ENCODE measurements at places on chromosomes 12 and 14.

DNA sequence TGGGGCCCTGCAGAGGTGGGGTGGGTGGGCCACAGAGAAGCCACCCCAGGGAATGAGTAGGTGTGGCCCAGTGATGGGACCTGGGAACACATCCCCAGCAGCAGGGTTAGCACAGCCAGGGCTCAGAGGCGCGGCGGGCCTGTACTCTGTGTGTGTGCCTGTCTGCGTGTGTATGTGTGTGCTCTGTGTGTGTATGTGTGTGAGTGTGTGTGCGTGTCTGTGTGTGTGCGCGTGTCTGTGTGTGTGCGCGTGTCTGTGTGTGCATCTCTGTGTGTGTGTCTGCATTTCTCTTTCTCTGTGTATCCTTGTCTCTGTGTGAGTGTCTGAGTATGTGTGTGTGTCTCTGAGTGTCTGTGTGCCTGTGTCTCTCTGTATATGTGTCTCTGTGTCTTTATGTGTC lies 26.1 kb downstream of the KIF26A start:
- DNase-seq, result no peak

- no peak for DNase-seq
These were observed 4.6 kb downstream of the SALL2 start for GRCh38 chr14:21521501-21521900.

- no peak for DNase-seq
These were observed 14.2 kb upstream of the RASSF3 start for GRCh38 chr12:64595863-64596793.

GRCh38 chr14:34111505-34111904 lies 160.6 kb upstream of the EGLN3 start:
- DNase-seq, result no peak

- DNase-seq, result no peak
These were observed 29.1 kb upstream of the SLC38A2 start for GRCh38 chr12:46401662-46402061.

DNA sequence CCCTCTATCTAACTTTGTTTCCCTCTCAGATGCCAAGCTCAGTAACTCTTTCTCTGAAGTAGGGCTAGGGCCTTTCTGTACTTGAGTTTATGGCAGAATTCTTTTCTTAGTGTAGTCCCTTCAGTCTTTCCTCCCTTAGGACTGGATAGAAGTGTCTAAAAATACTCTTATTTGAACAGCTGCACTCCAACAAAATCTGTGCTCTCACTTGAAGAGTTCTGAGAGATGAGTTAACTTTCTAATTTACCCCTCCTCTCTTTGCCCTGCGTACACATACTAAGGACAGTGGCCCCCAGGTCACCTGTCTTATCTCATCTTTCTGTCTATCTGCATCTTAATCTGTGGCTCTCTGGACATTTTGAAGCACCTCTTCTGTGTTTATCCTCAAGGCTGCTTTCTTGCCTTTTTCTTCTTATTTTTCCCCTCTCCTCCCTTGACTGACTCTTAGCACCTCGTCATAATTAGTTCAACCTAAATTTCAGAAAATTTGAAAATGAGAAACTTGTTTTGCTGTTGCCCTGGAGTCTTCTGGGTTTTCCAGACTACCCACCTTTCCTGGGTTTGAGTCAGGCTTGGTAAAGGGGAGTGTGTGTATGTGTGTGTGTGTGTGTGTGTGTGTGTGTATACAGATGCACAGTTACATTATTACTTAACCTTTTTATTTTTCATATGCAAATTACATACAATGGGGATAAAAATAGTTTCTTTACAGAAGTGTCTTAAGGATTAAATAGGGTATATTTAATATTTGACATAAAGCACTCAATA lies 23.9 kb downstream of the NCKAP1L start:
- no peak for DNase-seq

GRCh38 chr12:42483521-42483790 lies 106.1 kb downstream of the PRICKLE1 start:
- DNase-seq, result no peak

GRCh38 chr14:68216957-68217356 lies 397.4 kb downstream of the RAD51B start:
- no peak for DNase-seq

- no peak for DNase-seq
These were observed 178.0 kb downstream of the GRIP1 start for GRCh38 chr12:66500841-66501240.

GRCh38 chr14:67050896-67051295 lies 138.3 kb upstream of the GARIN2 start:
- no peak for DNase-seq

DNA sequence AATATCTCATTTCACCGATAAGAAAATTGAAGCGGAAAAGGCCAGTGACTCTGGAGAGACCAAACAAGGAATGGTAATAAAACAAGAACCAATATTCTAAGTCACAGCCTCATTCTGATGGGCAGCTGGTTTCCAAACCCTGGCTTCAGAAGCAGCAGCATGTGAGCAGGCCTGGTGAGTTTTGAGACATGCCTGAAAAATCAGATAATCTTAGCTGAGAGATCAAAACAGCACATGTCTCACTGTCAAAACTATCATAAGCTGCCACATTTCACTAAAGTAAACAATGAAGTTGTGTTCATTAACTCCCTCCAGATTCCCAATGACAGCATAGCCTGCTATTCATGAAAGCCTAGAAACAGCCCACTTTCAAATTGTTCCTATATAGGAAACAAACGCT lies 36.5 kb downstream of the CIT start:
- DNase-seq, result no peak

DNA sequence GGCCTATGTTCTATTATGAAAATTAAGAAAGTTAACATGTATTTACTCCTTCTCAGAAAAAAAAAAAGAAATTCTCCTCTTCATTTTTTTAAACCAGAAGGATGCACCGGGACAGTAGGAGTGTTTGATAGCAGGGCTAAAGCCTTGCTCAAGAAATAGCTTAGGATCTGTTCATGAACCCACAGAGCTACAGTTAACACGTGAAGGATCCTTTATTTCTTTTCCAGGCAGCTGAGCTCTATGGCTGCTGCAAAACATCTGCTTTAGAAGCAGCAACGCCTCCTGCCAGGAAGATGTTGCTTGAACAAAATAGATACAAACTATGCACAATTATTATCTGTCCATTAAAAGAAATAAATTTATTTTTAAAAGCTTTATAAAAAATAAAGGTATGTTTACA lies 254.8 kb downstream of the PRKD1 start:
- DNase-seq, result no peak

DNA sequence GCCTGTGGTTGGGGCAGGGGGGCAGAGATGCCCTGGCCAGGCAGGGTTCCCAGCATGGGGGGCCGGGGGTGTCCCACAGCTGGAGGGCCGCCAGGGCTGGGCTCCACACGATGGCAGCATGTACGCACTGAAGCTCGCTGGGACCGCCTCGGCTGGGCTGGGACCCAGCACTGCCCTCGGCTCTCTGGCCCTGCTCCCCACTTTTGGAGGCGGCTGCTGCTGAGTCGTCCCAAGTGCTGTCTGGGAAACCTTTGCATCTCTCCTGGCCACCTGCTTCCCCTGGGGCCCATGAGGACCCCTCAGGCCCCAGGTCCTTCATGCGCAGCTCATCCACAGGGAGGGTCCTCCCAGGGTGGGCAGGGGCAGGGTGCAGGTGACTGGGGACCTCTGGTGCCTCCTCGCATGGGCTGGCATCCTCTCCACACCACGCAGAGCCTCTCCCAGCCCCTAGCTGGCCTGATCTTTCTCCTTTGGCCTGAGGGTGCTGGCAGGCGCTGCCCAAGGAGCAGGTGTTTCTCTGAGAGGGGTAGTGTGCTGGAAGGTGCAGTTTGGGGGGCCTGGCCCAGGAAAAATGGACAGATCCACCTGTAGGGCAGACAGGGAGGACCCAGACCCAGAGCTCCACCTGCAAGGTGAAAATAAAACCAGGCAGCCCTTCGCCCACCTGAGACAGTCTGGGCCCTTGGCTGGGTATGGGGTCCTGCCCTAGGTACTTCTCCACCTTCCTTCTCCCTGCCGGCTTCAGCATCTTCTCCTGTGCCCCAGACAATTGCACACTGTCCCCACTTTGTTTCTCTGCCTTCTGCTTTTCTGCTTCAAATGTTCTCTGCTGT lies 46.9 kb downstream of the DLK1 start:
- no peak for DNase-seq

- no peak for DNase-seq
These were observed 134.6 kb downstream of the CACNA1C start for GRCh38 chr12:2187195-2187945.

DNA sequence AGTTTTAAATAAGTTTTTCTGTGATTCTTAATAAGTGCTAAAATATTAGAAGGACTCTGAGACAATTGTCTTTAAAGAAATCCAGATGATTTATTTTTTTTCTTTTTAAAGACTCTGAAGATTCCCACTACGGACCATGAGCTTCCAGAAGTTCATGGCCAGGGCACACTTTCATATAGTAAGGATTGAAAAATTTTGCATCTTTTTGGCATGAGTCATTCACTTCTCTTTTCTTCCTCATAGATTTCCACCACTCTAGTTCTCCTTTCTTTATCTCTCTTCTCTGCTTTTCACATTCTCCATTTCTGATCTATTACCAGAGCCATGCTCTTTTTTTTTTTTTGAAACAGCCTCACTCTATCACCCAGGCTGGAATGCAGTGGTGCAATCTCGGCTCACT lies 385.8 kb downstream of the FLRT2 start:
- DNase-seq, result no peak

DNA sequence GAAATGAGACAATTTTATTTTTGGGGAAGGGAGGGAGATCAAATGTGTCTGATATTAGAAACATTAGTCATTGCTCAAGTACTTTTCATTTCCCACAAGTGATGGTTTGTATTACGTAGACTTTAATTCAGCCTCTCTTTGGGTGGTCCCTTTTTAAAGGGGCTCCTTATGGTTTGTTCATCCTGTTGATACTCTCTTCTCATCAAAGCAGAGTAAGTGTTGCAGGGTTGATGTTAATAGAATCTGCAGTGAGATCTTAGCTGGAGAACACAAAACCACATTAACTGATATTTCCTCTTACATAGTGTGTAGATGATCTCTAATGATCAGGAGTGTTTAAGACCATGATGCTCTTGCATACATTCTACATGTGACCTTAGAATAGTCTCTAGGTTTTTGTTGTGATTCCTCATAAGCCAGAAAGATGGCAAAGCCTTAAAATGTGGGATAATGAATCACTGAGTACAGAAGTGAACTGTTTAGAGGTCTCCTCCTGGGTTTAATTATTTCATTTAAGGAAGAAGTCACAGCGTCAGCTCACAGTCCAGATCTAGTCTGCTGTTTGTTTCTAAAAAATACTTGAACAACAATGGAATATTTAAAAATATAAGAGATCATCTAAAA lies 87.4 kb upstream of the PTPRR start:
- DNase-seq, result no peak

DNA sequence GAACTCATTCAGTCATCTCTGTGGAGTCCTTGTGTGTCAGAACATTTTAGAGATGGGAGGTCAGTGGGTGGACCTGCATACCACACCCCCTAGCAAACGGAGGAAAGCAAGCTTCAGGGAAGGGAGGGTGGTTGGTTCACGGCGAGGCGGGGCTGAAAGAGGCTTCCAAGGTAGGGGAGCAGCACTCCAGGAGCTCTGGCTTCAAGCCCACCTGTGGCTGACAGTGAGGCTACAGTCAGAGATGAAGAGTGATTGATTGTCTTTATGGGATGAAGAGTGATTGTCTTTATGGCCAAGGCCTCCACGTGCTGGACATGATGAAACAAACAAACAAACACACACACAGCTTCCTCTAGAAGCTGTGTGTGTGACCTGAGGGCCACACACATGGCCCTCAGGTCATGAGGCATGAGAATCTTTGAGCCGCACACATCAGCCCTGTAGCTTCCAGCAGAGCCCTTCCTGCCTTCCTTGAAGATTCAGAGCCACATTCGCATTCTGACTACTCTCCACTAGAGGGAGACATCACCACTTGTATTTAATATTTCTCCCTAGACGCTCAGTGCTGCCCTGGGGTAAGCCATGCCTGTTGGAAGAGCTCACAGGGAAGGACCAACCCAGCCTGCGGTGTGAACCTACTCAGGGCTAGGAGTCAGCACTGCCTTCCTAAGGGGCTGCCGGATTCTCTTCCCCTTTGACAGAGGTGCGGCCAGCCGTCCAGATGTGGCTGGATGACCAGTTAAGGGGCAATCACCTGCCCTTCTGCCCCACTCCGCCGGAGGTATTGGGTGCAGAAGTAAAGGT lies 54.4 kb upstream of the KCNA1 start:
- DNase-seq, result no peak

- DNase-seq, result no peak
These were observed 7.7 kb upstream of the DYRK2 start for GRCh38 chr12:67640863-67641262.

DNA sequence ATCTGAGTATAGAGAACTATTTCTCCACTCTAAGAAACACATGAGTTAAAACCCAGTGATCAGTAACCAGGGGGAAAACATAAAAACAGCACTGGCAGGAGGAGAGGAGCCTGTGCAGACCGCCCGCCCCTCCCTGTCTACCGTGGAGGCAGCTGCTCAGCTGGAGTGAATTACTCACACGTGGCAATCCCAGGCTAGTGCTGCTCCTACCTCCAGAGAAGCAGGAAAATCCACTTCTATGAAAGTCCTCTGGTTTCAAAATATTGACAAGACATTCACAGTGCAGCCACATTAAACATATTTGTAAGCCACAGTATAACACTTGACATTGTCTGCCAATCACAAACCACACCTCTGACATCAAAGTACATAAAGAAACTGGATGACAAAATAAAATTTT lies 16.7 kb downstream of the TMEM132D start:
- DNase-seq, result no peak

DNA sequence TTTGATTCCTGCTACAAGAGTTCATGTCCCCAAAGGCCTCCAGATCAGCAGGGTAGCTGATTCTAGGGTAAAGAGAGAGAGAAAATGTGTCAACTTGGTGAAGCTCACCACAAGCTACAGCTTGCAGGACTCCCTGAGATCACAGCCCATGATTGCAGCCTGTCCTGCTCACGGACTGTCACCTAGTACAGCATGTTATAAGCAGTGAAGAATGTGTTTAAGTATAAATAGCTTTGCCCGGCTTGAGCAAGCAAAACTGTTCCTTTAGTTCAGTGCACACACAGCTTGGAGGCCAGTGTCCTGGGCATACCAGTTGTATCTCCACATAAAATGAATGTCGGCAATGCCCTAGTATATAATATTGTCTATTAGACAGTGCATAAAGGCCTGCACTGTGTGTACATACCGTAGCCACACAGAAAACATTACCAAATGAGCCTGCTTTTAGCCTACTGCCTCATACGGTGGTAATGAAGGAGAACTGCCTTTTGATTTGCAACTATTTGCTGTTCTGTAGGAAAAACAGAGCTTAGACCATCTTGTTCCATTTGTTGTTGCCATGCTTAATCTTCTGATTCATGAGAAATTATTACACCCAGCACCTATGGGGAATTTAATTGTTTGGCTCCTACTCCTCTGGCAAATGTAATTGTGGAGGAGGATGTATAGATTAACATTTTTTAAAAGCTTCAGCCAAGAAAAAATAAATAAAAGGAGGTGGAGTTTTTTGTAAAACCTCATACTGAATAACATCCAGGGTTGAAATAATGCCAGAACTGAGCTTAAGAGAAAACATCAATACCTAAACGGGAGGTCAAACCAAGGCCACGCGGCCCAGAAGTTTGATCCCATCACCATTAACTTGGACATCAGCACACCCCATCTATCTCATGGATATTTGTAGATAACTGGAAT lies 108.1 kb upstream of the G2E3 start:
- DNase-seq, result no peak

GRCh38 chr12:56517854-56518253 lies 3.8 kb upstream of the RBMS2 start:
- no peak for DNase-seq

GRCh38 chr14:54840336-54840735 lies 62.3 kb downstream of the GCH1 start:
- DNase-seq, result no peak

GRCh38 chr12:6863586-6864321 lies 3.6 kb upstream of the TPI1 start:
- DNase-seq, result no peak

- no peak for DNase-seq
These were observed 48.0 kb downstream of the TMEM116 start for GRCh38 chr12:111964935-111965334.

Data from activated CD4-positive, alpha-beta T cell treated with anti-CD3 and anti-CD28 coated beads for 24 hours (primary cell).